ENCODE measurements at places on chromosomes 12 and 14.

DNA sequence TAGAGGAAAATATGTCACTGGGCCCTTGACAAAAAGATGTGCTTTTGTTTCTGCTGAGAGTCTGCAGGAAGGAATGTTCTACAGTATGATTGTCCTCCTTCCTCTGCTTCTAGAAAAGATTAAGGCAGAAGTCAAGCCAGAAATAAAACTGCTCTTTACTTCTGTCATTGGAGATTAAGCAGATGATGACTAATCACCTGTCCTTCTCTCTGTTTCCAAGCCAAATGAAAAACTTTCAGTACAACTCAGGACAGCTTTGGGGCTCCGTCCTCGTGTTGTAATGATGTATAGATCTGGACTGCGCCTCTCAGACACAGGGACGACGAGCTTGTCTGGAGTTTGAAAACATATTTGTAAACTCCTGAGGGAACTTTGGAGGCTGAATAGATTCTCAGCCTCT lies 159.3 kb downstream of the DYRK2 start:
- no peak for DNase-seq

DNA sequence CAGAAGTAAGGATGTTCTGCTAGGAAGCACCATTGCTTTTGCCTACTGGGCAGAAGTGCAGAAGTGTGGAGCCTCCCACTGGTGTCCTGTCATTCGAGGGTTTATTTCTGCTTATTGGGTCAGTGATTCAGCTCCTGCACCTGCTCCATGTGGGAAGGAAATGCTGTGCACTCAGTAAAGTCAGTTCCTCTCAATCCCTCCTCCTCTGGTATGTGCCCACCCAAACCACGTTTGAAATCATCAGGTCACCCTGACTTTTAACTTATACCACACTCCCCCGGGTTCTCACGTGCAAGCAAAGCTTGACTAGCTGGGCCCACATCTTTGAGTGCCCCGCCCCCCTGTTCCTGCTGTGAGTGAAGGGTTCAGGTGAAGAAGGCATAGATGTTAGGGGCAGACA lies 223.7 kb downstream of the CHST11 start:
- DNase-seq = no peak

- DNase-seq = no peak
Observed at GRCh38 chr14:102125546-102125945, 14.2 kb upstream of the WDR20 start.

GRCh38 chr12:128571906-128572810 lies 251.6 kb downstream of the SLC15A4 start:
- no peak for DNase-seq

- DNase-seq = peak; percentile 85
Observed at GRCh38 chr14:93891756-93892504, 35.2 kb upstream of the FAM181A start.
